ENCODE measurements at places on chromosomes 7 and 10.

DNA sequence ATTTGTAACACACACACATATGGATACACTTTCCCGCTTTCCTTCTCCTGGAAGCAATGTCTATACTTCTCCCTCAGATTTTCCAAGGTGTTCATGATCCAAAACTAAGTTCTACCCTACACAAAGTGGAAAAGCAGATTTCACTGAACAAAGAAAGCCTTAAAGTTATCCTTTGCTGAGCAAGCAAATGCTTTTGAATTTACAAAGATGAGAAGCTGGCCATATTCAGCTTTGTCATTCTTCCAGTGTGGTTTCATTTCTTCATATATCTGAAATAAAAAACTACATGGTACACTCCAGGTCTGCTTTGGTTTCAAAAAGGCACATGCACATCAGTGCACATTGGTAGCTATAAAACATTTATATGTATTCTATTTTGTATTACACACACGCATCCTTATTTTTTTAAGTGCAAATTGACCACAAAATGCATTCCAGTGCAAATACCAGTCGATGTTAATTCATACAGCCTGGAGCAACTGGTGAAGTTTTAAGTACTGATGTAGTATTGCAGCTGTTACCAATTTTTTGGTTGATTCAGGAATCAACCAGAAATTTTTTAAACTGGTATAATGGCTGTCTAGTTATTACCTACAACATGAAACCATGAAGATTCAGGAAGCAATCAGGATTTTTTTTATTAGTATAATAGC is 65.5 kb upstream of the SRPK2 start:
- DNase-seq = peak; percentile 64

DNA sequence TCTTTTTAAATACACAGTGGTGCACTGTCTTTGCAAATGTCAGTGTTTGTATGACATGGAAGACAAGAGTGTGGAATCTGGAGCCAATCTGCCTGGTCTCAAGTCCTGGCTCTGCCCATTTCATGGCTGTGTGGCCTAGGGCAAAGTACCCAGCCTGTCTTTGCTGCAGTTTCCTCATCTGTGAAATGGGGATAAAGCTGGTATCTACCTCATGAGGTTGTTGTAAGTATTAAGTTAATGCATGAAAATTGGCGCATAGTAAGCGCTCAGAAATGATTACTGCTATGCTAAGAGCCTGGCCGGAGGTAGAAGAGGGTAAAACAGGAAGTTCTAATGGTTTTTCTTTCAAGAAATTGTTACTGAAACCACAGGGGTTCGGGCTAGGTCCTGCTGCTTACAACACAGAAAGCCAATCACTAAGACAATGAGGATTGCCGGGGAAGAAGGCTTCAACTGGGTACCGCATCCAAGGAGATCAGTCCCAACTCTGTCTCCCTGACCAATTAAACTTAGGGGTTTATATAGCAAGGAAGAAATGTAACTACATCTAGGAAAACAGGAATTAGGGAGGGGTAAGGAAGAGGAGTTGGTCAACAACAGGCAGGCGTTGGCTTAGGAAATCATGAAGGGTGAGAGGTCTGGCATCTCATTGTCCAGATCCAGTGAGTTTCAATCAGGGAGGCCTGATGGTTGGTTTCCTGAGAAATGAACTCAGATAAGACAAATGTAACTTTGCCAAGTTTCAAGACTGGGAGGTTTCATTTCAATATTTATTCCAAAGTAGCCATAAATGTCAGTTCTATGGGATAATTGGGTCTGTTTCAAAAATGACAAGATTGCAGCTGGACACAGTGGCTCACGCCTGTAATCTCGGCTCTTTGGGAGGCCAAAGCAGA is 57.0 kb downstream of the CHST3 start:
- no peak for DNase-seq

DNA sequence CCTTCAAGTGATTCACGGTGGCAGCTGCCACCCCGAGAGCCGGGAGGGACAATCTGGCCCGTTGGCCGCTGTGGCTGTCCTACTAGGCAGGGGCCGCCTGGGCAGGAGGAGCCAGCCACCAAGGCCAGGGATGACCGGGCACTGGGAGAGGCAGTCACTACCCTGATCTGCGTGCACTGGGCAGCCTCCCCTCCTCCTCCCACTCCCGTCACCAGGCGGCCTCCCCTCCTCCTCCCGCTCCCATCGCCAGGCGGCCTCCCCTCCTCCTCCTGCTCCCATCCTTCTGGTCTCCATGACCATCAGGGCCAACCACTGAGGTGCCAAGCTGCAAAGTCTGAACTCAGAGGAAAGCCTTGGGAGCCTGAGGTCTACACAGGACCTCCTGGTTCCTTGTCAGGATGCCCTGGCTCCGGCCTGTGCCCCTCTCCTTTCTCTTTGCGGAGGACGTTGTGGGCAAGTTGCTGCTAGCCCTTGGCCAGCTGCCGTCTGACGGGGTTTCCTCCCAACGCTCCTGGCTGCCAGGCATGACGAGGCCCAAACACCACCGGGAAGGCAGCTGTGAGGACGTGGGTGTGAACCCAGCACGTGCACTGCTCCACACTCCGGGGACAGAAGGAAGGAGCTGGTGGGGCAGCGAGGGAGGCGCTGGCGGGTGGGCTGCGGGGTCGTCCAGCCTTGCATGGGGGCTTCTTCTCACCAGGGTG is 131.1 kb downstream of the WDR37 start:
- DNase-seq = no peak

GRCh38 chr10:89250865-89251408 is 638 bp downstream of the LIPA start:
- no peak for DNase-seq

DNA sequence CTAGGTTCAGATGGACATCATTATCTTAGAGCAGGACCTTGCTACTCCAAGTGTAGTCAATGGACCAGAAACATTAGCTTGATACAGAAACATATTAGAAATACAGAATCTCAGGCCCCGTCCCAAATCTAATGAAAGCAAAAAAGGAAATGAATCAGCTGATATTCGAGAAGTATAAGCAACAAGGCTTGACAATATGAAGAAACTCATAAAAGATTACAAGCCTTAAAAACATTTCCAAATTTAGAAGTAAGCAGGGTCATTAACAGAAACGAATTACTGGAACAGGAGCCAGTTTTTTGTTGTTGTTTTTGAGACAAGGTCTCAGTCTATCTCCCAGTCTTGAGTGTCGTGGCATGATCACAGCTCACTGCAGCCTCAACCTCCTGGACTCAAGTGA is 40.5 kb upstream of the GSAP start:
- no peak for DNase-seq

DNA sequence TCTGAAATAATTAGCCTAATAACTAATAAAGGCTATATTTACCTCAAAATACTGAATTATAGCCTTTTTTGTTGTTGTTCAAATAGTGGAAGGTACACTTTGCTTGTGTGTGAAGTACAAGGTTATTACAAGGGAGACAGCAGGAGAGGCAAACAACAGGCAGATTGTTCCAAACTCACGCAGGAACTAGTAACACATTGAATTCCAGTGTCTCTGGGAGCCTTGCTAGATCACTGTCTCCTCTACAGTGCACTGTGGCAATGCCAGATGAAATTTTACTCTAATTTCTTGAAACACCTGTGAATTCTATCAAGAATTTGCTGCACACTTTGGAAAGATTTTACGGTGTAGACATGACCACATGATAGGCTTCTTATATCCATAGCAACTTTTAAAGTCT is 112.6 kb downstream of the MDFIC start:
- DNase-seq = no peak

GRCh38 chr7:98881561-98882315 is 3.4 kb downstream of the TRRAP start:
- no peak for DNase-seq

GRCh38 chr10:90218846-90219245 is 517.5 kb downstream of the KIF20B start:
- no peak for DNase-seq

DNA sequence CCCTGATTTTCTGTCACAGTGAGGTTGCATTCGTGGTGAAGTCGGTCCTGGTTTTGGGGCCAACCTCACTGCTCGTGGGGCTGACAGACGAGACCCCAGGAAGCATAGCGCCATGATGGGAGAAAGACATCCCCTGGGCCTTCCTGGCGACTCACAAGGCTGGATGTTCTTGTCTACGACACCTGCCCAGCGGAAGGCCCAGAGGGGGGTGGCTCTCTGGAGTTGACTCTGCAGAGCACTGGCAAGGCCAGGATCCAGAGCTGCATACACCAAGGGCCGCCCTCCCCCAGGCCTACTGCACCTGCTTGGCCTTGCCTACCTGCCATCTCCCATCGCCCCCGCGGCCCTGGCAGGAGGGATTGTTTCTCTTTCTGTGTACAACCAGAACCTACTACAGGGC is 608.9 kb downstream of the PTPRN2 start:
- DNase-seq = no peak

DNA sequence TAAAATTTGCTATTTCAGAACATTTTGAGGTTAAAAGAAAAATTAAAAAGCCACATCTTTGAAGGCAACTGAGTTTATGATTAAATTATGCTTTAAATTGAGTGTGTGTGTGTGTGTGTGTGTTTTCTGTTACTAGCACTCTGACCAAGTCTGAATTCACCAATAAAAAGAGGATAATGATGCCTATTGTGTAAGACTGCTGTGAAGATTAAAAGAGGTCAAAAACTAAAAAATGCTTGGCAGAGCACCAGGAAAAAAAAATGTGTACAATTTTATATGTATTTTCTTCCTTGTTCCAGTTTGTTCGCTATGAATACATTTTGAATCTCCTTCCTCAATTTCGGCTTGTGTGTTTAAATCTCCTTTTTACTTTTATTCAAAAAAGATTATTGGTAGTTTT is 316.6 kb upstream of the MAGI2 start:
- no peak for DNase-seq

DNA sequence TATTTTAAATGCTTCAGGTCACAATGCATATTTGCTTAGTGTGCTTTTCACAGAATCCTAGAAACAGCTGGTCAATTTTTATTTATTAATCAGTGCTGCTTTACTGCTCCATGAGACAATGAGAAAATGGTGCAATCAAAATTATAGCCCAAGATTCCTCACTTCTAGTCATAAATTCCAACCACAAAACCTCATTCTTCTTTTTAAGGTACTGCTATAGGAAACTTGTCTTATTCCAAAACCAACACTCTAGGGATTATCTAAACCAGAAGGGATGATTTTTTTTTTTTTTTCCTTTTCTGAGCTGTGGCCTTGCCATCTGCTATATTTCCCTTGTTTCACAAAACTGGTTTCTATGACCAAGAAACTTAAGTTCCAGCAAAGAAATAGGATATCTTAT is 64.0 kb upstream of the SEMA3A start:
- DNase-seq = no peak

- DNase-seq = no peak
Observed at GRCh38 chr10:64708884-64709681, 1187.9 kb downstream of the REEP3 start.

DNA sequence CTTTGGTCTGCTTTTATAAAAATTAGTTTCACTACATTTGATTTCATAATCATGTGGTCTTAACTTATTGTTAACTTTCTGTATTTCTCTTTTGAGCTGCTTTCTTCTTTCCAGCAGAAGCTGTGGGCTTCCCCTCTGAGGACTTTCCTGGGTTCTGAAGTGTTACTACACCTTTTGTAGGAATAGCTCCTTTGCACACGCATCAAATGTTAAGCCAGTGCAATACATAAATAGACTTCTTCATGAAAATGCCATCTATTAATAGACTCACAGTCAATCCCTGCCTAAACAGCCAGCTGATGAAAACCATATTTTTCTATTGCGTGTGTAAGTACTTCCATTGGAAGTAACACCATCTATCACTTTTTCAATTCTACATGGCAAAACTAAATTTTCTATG is 1.5 kb downstream of the ABCB4 start:
- no peak for DNase-seq

DNA sequence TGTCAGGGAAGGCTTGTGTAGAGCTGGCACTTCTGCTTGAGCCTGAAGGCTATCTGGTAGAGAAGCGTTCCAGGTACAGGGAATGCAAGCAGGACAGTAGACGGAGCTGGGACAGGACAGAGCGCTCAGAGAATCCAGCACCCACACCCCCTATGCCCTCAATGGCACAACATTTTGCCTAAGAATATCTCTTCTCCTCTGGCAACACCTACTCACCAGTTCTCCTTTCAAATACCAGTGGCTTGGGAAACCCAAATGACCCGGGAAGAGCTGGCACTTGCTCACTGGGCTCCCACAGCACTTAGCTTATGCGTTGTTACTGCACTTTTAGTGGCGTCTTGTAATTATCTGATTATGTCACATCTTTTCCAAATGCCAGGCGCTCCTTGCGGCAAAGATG is 118.6 kb downstream of the RNF216 start:
- no peak for DNase-seq

GRCh38 chr7:11207565-11207964 is 233.9 kb downstream of the PHF14 start:
- DNase-seq = no peak

DNA sequence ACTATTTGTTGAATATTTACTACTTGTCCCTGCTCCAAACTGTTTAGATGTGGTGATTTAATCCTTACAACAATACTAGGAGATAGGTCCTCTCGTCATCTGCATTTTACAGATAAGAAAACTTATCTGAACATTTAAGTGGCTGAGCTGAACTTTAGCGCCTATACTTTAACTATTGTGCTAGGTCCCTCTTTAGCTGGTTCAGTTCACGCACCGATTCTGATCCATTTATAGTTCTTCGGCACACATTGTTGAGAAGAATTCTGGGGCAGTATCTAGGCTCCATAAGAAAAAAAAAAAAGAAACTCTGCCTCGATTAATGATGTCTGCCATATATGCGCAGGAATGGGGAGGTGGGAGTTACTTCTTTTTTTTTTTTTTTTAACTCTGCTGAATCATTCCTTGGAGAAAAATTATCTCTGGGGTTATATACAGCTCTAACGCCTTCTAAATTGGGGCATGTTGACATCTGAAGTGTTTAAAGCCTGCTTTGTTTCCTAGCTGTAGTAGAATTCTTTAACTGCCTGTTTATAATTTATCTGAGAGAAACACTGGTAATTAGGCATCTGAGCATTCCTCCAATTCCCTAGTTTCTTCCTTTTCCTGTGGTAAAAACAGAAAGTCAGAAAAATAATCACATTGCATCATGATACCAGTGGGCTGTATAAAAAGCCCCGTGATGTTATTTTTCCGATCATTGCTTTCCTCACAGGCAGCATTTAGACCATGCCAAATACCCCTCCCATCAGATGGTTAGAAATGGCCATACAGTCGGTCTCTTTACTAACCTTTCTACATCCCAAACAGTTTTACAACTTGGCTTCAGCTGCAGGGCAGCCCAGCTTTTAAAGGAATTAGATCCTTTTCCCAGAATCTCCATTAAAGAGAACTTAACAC is 98.5 kb upstream of the KDM7A start:
- no peak for DNase-seq

GRCh38 chr7:112969946-112970345 is 116.7 kb downstream of the GPR85 start:
- no peak for DNase-seq

DNA sequence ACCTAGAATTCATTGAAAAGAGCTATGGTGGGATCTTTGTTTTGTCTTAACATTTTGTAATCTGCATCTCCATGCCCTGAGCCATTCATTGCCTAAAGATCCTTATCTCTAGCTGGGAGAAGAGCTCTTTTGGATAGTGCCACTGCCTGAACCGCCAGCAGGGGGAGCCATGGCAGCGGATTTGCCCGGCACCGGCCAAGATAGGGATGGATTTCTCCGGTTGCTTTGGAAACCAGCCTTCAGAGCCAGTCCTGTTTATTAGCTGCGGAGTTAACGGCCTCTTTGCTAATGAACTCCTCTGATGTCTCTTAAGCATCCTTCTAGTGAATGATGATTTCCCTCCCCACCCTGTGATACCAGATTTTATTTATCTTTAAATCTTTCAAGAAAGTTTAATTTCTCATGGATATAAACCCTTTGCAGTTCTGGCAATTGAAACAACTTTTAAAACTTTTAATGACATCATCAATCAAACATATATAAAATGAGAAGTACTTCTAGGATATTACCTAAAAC is 58.2 kb upstream of the LYZL2 start:
- DNase-seq = peak; percentile 74
